GM12865 (cell line): ENCODE measurements at places on chromosomes 7 and 10.

DNA sequence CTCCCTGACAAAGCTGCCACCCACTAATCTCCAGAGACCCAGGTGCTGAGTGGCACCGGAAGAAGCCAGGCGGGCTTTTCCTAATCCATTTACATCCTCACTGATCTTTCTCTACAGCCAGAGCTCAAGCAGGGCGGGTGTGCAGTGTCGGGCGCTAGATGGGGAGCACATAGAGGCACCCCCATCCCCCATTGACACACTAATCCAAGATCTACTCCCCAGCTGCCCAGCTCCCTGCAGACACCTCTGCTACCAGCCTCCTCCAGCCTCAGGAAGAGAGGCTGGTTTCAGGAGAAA is 22.2 kb downstream of the FRMPD2 start:
- DNase-seq: no peak

DNA sequence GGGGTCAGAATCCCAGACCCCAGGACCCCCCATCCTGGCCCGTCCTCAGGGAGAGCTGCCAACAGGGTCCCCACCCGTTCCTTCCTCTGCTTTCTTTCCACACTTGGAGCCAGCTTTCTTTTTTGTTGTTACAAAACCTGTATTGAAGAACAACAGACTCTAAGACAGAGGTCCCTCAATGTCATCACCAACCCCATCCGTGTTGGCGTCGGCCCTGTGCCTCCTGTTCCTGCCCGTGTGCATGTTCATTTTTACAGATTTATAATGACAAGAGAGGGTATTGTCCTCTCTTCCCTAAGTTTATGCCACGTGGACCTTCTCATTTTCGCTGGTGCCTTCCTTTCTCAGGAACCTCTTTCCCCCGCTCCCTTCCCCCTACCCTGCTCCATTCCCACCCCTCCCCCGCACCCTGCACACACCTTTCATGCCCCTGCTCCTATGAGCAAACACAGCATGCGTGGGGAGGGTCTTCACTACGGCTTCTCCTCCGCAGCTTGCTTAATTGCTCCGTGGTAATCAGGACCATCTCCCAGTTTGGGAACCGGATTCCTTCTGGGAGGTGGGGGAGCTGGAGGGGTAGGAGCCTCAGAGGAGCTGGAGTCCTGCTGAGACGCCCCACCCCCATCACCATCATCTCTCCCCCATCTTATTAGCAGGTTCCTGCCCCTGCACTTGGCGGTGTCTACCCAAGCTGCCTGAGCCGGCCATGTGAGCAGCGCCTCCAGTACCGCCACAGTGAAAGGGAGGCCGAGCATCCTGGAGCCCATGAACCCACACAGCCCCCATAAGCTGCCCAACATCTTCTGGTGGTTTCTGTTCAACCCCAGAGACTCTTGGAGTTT is 88.0 kb upstream of the INSIG1 start:
- no peak for DNase-seq

DNA sequence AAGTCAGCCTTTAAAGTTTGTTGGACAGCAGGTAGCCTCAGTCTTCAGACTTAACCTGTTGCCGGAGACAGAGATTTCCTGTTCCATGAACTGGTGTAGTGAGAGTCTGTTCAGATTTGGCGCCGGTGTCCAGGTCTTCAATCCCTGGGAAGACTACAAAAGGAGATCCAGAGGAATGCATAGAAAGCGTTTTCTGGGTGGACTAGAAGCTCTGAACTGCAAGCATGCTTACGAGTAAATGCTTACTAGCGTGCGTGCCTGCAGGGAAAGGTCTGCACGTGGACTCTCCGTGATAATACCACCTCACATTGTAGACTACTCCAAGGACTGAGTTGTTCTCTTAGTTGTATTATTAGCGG is 878 bp downstream of the GLRX3 start:
- peak; percentile 10 for DNase-seq

- no peak for DNase-seq
Measured at GRCh38 chr7:20778063-20778721, 8.5 kb downstream of the SP8 start.

DNA sequence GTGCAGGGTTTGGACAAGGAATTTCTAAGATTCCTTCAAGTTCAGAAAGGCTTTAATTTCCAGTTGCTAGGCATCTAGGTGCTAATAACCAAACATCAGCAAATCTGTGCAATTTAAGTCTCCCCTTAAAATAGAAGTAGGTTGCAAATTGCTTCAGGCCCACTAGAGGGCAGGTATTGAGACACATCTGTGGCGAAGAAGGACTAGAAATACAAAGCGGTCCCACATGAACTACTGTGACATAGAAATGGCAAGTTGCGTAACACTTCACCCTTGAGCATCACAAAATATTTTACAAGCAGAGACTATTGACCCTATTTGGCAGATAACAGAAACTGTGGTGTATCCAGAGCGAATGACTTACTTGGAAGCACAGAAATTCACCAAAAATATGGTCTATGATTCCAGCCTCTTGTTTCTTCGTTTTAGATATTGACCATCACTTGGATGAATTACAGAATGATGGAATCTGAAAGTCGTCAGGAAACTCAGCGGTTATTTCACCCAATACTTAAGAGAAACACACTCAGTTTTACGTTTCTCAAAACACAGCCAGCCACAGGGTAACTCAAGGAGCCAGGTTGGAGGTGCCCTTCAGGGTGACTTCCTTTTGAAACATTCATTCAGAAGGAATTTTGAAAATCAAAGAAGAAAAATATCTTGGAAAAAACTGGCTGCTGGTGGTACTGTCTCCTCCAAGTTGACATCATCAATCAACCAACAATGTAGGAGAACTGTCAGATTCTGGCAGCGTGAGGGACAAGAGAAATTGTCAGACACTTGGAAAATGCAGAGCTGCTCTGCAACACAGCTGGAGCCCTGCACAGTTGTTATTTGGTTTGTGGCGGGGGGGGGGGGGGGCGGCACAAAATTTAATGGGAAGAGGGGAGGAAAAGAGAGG is 256.3 kb upstream of the MINDY3 start:
- peak; percentile 50 for DNase-seq
